Putamen (tissue), 1 donor: ENCODE measurements at places on chromosomes 2 and 18.
A peak's percentile ranks its signal among the peaks of the same experiment; 100 is the strongest.

DNA sequence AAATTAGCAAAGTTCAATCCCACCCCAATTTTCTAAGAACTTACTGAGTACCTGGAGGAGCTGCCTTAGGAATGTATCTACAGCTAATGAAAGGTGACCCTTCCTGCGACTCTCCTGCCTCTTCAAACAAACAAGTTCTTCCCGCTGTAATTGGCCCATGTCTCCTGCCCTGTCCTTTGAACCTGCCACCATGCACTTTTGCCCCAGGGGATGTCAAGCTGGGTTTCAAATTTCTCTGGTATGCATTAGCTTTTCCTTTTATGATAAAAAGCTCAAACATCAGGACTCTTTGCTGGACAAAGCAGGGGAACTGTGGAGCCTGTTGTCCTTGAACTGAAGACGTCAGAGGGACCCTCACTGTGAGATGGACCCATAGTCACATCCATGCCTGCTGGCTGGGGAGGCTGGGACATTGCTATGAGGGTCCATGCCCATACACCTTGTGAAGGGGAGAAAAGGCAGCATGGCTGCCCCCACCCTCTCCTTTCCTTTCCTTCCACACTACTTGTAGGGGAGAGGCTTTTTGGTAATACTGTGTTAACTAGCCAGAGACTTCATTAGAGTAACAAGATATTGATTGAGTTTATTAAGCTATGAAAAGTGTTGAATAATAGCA is 210.7 kb upstream of the COPS8 start:
- no peak for DNase-seq

GRCh38 chr18:57077786-57078552 is 68.9 kb upstream of the BOD1L2 start:
- DNase-seq, result no peak

GRCh38 chr2:67526283-67526682 is 129.2 kb downstream of the ETAA1 start:
- DNase-seq, result no peak

DNA sequence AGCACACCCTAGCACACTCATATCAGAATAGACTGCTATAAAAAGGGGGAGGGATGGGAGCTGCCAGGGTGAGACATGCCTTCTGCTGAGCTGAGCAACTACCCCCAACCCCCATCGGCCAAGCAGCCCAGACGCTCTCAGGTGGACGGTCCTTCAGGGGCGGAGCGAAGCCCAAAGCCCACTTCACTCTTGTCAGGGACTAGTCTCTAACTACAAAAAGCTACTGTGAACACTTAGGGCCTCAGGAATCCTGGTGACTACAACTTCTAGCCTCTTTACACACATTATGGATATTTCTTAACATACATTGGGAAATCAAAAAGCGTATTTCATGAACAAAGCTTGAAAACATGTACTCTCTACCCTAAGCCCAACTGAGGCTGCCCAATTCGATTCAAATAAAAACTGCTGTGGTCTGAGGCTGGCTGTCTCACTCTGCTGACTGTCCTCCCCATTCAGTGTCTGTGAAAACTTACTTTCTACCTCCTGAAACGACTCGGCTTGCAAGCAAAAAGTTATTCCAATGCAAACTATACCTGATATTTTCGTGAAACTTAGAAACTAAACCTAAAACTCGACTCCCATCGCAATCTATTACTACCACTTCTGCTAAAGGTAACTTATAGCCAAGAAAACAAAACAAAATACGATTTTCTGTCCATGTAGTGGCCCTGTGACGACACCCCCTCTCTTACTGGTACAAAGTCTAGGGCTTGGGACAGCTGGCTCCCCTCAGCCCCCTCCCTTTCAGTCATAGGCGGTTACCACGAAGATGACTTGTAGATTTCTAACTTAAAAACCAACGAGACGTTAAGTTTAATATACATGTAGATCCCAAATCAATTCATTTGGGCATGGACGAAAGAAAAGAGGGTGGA is 1.2 kb downstream of the SERTAD2 start:
- no peak for DNase-seq

- DNase-seq, result no peak
Observed at GRCh38 chr2:113888641-113889470, 1.0 kb upstream of the ACTR3 start.

DNA sequence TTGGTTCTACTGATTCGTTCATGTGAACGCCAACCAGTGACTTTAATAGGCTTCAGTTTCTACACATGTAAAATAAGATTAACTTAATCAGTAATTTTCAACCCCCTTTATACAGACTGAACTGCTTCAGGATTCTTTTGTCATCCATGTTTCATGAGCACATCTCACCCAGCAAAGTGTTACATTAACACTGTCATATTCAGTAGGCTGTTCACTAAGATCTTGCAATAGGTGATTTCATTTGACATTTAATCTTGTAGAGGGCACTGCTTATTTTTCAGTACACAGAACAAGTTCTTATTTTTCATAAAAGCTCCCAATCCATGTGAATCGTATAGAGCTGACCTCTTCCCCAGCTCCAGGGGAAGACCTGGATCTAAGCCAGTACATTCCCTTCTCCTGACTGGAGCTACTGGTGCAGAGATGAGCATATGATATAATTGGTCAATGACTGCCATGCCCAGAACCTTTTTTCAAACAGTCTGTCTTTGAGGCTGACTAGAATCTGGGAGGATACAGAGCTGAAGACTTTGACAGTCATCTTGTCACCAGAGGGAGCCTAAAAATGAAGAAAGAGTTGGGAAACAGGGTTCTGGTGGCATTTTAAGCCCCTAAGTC is 72.2 kb upstream of the CHRNA1 start:
- DNase-seq, result no peak

DNA sequence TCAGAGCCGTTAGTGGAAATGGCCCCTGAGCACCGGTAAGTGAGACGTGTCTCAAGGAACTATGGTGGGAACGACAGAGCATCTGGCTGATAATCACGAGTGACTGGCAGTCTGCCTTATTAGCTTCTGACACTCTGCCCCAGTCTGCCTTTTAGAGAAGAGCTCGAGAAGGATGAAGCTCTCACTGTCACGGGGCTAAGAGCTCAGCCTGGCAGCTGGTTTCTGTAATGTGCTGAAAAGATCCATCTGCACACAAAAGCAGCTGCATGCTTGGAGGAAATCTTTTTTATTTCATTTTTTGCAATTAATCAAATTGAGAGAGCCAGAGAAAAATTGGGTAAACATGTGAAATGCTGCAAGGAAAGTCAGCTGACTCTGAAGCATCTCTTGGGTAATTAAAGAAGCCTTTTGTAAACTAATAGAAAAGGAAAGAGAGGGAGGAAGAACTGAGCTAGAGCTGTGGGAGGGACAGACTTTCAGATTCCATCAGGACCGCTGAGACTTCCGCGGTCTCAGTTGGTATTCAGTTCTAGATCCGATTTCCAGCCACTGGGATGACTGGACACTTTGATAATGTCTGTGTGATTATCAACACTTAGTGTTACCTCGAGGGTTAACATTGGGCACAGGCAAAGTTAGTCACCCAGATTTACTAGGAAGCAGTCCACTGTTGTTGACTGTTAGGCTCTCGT is 24.4 kb downstream of the MBP start:
- peak; percentile 39 for DNase-seq

DNA sequence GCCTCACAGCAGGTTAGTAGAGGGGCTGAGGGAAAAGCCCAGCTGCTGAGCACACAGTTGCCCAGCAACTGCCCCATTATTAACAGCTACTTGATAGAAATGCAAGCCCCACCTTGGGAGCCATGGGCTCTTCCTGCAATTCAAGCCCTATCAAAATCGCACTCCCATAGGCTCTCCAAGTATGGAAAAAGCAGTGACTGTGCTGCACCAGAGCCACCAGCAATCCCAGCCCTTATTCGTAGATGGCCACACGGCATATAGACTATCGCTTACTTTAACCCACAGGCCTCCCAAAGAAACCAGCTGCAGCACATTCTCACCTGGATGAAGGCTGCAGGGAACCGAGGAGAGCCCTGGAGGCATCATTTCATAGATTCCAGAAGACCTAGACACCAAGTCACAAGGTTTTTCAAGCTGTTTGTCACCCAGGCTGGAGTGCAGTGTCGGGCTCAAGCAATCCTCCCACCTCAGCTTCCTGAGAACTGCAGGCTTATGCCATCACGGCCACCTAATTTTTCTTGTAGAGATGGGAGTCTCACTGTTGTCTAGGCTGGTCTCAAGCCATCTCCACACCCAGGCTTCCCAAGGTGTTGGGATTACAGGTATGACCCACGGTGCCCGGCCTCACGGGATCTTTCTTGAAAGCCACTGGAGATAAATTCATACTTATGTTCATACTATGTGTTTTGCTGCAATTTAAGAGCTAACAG is 11.3 kb downstream of the NCL start:
- DNase-seq, result no peak

GRCh38 chr2:29617351-29617750 is 304.0 kb downstream of the ALK start:
- DNase-seq, result no peak

DNA sequence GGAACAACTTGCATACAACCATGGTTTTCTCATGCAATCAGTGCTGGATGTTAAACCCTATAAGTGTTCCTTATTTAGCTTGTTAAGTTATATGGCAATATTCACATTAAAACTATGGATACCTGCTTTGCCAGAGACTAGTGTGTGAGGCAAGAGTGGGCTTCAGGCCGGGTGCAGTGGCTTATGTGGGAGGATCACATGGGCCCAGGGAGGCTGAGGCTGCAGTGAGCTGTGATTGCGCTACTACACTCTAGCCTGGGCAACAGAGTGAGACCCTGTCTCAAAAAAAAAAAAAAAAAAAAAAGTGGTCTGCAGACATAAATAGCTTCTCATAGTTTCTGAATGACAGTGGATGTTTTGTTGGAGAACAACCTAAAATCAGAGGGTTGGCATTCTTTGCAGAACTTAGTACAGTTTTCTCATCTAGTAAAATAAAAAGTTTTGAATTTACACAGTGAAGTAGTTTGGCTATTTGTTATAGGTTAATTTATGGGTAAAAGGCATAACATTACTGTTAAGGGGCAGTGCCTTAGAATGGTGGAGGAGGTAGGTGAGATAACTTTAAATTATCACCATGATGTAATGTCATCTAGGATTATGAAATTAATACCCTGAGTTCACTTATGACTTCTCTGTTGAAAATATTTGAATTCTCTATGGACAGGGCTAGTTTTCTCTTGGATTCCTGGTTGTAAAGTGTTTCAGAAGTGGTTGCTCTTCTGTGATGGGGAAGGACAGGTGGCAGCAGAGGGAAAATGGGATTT is 5.3 kb downstream of the CERS6 start:
- no peak for DNase-seq

GRCh38 chr2:159050426-159050825 is 82.0 kb downstream of the TANC1 start:
- DNase-seq, result no peak

DNA sequence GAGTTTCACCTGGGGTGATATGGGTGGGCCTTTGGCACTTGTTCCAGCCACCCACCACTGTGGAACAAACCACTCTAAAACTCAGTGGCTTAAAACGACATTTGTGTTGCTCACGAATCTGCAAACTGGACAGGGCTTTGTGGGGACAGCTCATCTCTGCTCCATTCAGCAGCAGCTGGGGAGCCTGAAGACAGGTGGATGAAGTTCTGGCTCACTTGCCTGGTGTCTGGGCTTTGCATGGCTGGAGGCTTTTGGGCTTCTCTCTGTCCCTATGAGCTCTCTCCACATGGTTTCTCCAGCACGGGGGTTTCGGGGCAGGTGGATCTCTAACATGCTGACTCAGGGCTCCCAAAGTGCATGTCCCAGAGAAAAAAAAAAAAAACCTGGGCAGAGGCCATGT is 93.0 kb upstream of the GLI2 start:
- DNase-seq, result no peak

DNA sequence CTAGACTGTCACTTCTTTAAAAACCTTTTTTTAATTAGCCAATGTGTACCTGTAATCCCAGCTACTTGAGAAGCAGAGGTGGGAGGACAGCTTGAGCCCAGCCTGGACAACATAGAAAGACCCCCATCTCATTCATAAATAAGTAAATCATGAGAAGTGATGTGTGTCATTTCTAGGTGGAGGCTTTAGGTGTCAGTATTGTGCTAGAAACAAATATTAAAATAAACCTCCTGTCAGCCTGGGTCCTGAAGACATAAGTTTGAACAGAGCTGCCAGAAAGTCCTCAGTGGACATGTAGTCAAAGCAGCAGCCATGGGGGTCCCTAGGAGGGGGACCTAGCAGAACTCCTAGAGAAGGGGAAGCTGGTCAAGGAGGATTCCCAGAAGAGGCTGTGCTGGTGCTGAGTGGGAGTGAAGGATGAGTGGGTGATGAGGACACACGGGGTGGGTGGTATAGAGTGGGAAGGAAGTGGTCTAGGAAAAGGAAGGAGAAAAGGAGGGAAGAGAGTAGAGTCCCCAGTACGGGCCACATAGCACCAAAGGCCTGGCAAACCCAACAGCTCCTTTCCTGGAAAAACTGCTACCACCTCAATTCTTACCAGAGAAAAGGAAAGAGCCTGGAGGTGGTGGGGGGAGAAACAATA is 316.6 kb upstream of the NCKAP5 start:
- DNase-seq, result no peak

- DNase-seq, result no peak
Observed at GRCh38 chr2:64937687-64938491, 51.3 kb upstream of the SLC1A4 start.

GRCh38 chr2:136118819-136119716 is 1.1 kb upstream of the CXCR4 start:
- no peak for DNase-seq

- DNase-seq, result no peak
Observed at GRCh38 chr18:76604935-76605240, 109.8 kb upstream of the ZNF516 start.

DNA sequence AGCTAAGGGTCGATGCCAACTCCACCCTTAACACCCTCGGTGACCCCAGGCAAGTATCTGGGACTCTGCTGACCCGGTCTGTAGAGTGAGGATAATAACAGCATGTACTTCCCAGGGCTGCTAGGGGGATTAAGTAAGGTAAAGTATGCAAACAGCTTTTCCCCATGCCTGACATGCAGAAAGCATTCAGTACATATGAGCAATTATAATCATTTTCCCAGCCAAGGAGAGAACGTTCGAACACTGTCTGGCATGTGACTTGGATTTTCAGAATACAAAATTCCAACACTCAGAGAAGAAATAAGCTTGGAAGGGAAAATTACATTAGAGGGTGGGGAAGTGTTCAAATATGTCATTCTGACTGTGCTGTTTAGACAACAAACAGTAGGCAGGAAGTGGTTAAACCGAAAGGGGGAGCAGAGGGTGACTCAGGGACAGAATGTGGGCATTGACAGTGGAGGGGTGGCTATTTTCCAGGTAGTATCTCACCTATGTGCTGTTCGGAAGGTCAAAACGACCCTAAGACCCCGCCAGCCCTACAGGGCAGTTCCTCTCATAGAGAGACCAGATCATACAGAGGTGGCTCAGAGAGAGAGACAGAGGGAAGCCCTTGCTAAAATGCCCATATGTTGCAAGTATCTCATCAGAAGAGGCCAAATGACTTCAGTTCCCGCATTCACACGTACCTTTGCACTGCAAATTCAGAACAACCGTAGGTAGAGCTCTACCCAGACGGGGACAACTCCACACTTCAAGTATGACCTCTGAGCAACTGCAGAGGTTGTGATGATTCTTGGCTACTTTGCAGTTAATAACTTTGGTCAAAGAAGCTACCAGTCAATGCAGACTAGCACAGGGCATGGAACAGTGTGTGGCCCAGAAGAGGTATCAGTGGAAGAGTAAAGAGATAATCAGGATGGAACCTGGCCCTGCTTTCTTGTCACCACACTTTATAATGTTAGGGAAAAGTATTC is 14.8 kb downstream of the ASPRV1 start:
- DNase-seq, result no peak
